ENCODE measurements at places on chromosomes 13 and 19.

GRCh38 chr13:86563308-86563707 lies 764.1 kb upstream of the SLITRK6 start:
- DNase-seq, result no peak

- no peak for DNase-seq
These were observed 203.0 kb downstream of the DIAPH3 start for GRCh38 chr13:59960683-59961082.

- no peak for DNase-seq
These were observed 264.9 kb downstream of the UQCRFS1 start for GRCh38 chr19:28948026-28948425.

DNA sequence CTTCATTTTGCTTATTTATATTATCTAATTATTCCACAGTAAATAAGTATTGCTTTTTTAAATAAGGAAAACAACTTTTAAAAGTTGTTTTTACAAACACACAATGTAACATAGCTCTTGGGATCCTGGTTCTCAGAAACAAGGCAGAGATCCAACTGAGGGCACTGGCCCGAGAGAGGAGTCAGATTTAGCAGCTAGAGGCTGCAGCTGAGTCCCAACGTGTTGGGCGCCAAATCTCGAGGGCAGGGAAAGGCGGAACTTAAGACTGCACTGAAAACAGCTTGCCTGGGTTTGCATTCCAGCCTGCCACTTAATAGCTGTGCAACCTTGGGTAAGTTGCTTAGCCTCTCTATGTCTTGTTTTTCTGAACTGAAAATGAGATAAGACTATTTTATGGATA lies 16.4 kb upstream of the WASF3 start:
- DNase-seq, result no peak
